NAMALWA (cell line): ENCODE measurements at places on chromosomes 2 and 18.

DNA sequence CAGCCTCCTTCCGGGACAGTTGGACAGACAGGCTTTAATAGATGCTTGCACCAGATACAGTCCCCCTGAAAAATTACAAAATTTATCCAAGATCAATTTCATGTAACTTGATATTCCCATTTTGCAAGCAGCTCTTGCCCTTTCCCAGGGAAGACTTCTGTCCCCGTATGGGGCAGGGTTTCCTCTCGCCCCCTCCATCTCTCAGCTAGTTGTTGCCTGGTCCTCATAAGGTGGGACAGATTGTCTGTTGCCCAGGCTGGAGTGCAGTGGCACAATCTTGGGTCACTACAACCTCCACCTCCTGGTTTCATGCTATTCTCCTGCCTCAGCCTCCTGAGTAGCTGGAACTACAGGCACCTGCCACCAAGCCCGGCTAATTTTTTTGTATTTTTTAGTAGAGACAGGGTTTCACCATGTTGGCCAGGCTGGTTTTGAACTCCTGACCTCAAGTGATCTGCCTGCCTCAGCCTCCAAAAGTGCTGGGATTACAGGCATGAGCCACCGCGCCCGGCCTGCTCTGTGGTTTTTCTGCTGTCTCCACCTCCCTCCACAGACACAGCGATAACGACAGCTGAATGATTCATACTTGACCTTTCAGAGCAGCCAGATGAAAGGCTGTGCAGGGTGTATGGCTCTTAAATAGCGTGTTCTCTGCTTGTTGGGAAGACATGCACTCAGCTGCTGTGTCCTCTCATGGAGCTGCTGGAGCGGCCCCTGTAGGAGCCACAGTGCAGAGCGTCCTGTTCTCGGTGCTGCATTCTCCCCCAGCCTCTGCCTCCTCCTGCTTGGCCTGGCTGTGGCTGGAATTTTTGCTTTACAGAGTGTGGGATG lies 61.4 kb downstream of the TTC39C start:
- DNase-seq: no peak

DNA sequence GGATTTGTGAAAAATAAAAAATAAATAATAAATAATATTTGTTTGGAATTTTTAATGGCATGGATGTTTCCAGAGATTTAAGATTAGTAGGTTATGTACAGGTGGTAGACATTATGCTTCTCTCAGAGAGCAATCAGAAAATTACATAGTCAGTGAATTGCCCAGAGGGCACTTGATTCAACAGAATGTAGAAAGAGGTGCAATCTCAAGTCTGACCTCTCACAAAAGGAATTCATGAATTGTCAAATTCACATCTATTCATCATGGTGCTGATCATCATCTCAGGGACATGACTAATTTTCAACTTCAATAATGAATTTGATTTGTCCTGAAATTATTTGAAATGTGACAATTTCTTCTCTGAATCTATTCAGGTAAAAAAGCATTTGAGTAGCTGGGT lies 172.5 kb downstream of the PDE11A start:
- no peak for DNase-seq

DNA sequence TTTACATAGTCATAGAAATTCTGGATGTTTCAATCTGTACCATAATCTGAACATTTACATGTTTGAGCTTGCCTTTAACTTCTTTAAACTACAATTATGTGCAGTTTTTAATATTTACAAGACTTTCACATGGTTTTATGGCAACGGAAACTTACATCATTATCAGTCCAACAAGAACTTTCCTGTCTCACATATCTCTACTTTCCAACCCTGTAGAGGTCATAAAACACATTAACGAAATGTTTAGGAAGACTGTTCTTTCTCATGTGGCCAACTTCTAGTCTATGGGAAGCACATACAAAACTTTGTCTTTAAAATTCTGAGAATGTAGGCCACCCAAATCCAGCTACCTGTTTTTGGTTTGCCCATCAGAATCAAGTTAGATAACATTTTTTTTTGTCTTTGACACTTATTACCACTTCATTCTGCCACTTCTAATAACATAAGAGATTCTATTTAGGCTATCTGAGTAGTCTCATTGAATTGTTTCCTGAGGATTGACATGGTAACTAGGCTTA lies 693.2 kb downstream of the KCNJ3 start:
- no peak for DNase-seq

- no peak for DNase-seq
Observed at GRCh38 chr2:71779774-71780105, 326.4 kb downstream of the DYSF start.

DNA sequence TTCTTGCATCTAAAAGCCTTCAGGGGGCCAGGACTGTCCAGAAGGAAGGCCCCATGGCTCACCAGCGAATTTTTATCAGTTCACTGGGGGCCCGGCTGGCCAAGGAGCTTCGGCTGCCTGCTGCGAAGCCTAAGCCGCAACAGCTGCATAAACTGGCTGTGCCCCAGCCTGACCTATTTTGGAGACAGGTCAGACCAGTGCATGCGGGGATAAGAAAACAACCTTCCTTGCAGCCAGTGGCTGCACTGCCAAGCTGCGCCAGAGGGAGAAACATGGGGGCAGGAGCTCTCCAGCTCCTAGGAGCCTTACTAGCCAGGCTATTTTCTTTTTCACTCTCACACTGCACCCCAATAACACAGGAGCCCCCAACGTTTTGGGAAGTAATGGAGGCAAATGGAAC lies 15.2 kb downstream of the PAX3 start:
- no peak for DNase-seq

DNA sequence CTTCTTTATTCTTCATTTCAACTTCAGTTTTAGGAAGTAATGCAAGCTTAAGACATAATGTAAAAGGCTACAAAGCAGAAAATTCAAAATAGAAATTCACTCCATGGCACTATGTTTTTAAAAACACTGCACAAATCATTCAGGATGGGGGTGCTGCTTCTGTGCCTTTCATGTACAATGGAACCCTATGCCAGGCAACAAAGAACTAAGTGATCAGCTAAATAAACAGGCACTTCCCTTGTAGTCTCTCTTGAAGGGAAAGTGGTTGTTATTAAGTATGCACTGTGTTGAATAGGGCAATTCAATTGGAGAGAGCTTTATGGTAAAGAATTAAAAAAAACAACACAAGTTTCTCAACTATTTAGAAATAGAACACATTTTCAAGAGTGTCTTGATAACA lies 10.9 kb upstream of the ERBB4 start:
- DNase-seq: no peak

DNA sequence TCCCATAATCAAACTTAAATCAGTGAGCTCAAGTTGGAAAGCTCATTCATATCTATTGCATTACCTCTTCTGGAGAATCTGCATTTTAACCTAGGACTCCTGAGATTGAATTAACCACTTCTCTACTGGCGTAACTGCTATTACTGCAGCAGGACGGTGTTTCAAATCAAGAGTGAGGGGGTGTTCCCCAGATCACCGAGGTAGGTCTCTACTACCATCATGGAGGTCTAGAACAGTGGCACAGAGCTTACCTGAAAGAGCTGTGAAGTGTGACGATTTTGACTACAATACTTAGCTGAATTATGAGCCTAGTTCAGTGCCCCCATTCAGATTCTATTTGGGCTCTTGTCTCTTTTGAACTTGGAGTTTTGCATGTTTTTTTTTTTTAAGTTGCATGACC lies 119.5 kb downstream of the POLE4 start:
- no peak for DNase-seq

GRCh38 chr2:27320958-27321543 lies 1.8 kb downstream of the MPV17 start:
- DNase-seq: no peak

GRCh38 chr2:28926847-28927246 lies 32.4 kb downstream of the WDR43 start:
- DNase-seq: no peak

- DNase-seq: peak; percentile 32
Observed at GRCh38 chr2:64819774-64820688, 166.3 kb upstream of the SERTAD2 start.

GRCh38 chr2:104378853-104379374 lies 475.0 kb upstream of the POU3F3 start:
- peak; percentile 67 for DNase-seq

- DNase-seq: no peak
Observed at GRCh38 chr2:229971298-229971790, 49.0 kb downstream of the FBXO36 start.

DNA sequence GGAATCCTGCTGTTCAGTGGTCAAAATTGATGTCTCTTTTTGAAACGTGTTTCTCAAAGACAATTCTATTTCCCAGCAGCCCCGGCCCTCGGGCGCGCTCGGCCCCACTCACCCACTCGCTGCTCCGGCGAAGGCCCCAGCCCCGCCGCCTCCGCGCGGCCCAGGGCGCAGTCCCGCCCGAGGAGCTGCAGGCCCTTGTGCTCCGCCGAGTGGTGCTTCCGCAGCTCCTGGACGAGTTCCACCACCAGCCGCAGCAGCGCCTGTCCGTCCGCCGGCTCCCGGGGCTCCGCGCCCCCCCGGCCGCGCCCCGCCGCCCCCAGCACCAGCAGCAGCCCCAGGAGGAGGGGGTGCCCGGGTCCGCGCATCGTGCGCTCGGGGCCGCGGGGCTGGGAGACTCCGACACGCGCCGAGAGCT lies 413 bp downstream of the ALKAL2 start:
- DNase-seq: no peak

GRCh38 chr2:467101-467500 lies 179.2 kb upstream of the ALKAL2 start:
- DNase-seq: no peak

GRCh38 chr2:207148020-207148419 lies 17.7 kb downstream of the KLF7 start:
- no peak for DNase-seq

GRCh38 chr2:234949762-234950434 lies 1.9 kb upstream of the SH3BP4 start:
- DNase-seq: peak; percentile 1

- DNase-seq: no peak
Observed at GRCh38 chr2:85257970-85258605, 69.7 kb downstream of the TGOLN2 start.

GRCh38 chr2:63012541-63012940 lies 38.1 kb upstream of the OTX1 start:
- no peak for DNase-seq

DNA sequence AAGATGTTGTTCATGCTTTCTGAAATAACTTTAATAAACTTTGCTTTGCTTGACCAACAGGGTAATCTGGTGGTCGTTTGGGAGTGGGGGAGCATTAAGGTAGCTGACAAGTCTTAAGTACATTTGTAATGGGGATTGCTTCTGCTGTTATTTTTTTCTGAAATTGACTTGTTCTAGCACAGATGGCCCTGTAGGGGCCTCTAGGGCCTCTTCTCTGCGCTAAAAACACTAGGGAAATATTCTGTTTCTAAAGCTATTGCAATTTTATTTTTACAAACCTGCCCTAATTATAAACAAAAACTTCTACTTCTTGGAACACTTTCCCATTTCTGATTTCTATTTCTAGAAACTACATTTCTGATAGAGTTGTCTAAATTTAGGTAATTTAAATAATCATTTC lies 191.3 kb upstream of the KCNJ3 start:
- DNase-seq: peak; percentile 38
